Stimulated activated memory B cell treated with anti-CD40 and anti-IgM and Interleukin-4, amounts not matched to agents 10 μg/mL and 1 μg/mL and 100 μg/mL, for 72 hours (primary cell): ENCODE measurements at places on chromosomes 5 and 9.

DNA sequence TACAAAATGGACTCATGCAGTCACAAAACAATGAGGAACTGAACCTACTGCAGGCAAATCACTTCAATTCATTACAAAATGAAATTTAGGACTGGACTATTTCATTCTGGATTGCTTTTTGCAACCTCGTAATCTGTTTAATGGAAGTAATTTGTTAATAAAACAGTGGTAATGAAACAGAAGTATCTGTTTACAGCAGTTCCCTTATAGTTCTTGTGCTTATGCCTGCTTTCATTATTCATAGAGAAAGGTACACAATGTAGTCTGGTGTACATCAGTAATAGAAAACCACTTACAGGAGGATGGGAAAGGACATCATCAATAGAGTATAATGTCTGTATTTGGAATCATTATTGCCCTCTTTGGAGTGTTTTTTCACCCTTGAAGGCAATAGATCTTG is 389.2 kb upstream of the NUDT12 start:
- ATAC-seq = no peak

DNA sequence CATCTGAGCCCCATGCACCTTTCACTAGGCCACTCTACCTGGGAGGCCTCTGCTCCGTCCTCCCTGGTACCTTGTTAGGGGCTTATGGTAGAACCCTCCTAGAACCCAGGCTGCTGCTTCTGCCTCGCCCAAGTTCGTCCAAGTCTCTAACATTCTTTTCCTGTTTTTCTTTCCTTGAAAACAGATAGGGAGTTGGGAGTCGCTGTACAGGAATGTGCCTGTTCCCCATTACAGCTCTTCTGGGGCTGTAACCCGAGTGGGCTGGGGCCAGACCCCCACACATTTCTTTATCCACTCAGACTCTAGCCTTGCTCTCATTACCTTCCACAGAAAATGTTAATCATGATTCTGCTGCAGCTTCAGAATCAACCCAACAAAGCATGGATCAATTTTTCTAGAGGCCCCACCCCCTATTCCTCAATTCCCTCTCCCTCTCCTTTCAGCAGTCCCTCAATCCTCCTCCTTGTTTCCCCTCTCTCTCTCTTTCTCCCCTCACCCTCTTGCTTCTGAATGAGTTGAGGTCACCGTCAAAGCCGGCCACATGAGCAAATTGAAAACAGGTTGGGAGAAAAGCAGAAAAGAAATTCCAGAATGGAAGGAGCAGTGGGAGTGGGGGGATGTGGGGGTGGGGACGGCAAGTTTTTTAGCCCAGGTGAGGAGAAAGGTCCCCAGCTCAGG is 193.8 kb upstream of the TRIM32 start:
- no peak for ATAC-seq

GRCh38 chr5:30392897-30393296 is 800.6 kb upstream of the CDH6 start:
- no peak for ATAC-seq

GRCh38 chr5:103101079-103101750 is 18.7 kb downstream of the GIN1 start:
- ATAC-seq = no peak

DNA sequence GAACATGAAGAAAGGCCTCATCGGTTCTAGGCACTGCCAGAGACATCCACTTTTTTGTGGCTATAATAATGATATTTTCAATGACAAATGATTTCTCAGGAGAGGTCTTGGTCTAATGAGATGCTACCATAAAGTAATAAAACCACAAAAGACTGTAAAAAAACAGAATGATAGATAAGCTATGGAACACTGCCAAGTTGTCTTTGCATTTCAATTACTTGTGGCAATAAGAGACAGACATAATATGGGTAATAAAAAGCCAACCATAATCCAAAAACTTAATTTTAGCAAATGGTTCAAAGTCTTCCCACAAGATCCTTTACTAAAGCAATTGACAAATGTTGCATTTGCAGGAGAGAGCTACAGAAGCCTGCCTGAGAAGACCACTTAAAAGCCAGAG is 292.5 kb downstream of the ATPSCKMT start:
- ATAC-seq = no peak

- ATAC-seq = peak; percentile 82
Observed at GRCh38 chr9:68999393-69000105, 14.4 kb downstream of the PRKACG start.

DNA sequence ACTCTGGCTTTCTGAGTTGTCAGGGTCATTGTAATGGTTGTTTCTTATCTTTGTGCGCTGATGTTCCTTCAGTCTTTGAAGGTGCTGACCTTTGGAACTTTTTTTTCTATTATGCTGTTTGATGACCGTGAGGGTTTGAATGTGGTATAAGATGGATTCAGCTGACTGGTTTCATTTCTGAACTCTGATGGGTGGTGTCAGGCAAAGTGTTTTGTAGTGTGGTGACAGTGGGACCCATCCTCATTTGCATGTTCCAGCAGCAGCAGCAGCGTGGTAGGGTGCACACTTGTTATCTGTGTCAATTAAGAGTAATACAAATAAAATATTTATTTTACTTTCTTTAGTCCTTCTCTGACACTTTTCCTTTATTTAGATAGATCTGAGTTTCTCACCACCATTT is 227.7 kb upstream of the PRR16 start:
- ATAC-seq = no peak

GRCh38 chr5:18111906-18112465 is 477.7 kb downstream of the TAF11L14 start:
- no peak for ATAC-seq

DNA sequence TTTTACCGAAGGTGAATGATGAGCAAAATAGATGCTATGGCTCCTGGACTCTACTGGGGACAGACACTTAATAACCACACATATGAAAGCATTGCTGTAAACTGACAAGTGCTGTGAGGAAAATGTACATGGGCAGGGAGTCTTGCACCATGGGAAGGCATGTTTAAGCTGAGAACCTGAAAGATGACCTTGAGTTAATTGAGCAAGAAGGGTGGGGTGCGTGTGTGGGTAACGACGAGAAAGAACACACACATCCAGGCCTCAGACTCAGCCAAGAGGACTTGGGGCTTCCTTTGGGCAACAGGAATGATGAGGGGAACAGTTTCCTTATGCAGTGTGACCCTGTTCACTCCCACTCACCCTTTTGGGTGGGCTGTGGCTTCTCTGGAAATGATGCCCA is 73.1 kb downstream of the HSPA4 start:
- ATAC-seq = no peak

GRCh38 chr9:80632041-80632440 is 1057.3 kb downstream of the TLE1 start:
- ATAC-seq = no peak

DNA sequence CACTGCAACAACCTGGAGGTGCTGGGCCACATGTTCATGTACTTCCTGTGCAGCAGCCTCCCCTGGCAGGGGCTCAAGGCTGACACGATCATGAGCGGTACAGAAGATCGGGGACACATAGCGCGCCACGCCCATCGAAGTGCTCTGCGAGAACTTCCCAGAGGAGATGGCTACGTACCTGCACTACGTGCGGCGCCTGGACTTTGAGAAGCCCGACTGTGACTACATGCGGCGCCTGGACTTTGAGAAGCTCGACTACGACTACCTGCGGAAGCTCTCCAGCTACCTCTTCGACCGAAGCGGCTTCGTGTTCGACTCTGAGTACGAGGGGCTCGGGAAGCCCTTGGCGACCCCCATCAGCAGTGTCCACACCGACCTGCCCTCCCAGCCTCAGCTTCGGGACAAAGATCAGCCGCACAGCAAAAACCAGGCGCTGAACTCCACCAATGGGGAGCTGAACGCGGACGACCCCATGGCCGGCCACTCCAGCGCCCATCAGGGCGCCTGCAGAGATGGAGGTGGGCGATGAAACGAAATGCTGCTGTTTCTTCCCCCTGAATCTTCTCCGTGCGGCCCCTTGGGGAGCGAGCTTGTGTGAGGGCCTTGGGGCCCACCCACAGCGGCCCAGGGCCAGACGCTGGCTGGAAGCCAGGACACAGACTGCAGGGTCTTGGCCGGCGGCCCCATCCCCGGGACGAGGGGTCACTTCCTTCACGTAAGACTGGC is 56.5 kb downstream of the JAK2 start:
- ATAC-seq = no peak

- no peak for ATAC-seq
Observed at GRCh38 chr5:149400304-149400703, 21.2 kb upstream of the IL17B start.

DNA sequence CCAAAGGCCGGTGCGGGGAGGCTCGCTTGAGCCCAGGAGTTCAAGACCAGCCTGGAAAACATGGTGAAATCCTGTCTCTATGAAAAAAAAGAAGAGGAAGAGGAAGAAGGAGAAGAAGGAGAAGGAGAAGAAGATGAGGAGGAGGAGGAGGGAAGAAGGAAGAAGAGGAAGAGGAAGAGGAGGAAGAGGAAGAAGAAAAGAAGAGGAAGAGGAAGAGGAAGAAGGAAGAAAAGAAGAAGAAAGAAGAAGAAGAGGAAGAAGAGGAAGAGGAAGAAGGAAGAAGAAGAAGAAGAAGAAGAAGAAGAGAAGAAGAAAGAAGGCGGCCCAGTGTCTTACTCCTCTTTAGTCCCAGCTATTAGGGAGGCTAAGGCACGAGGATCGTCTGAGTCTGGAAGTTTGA is 44.8 kb upstream of the XPA start:
- no peak for ATAC-seq

- no peak for ATAC-seq
Observed at GRCh38 chr9:112601636-112602035, 115.0 kb downstream of the KIAA1958 start.

DNA sequence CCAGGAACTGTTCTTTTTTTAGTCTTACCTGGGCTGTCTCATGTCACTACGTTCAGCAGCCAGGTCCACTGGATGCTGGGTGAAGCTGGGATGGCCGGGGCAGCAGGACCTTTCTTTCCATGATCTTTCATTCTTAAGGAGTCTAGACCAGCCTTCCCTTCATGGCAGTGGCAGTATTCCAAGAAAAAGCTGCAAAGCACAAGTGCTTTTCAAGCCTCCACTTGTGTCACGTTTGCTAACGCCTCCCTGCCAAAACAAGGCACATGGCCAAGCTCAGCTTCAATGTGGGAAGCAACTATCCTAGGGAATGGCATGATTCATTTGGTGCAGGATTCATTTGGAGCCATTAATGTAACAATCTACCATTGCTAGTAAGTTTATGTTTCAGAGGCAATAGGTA is 94.8 kb downstream of the RCL1 start:
- ATAC-seq = no peak

DNA sequence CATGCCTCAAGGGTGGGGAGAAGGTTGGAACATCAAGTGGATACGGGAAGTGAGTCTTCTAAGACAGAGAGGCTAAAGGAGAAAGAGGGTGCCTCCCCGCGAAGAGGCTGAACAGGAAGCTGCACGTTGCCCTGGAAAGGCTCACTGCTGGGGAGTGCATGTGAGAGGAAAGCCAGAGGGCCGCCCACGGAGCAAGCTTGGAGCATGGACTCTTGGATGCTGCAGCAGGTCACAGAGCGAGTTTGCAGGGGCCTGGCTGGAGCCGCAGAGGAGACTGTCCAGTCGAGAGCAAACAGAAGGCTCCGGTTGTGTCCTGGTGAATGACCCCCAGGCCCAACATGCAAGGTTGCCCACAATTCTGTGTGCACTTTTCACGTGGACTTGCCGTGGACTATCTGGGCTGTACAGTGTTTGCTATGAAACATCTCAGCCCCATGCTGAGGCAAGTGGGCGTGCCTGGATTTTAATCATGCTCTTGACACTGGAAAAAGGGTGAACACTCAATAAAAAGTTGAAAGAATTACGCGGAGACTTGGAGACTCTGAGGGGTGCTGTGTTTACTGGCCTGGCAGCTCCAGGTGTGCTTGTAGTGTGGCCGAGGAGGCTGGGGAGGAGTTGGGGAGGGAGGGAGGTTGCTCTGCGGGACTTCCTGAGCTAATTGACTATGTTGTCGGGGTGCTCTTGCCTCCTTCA is 54.5 kb upstream of the GARNL3 start:
- no peak for ATAC-seq

DNA sequence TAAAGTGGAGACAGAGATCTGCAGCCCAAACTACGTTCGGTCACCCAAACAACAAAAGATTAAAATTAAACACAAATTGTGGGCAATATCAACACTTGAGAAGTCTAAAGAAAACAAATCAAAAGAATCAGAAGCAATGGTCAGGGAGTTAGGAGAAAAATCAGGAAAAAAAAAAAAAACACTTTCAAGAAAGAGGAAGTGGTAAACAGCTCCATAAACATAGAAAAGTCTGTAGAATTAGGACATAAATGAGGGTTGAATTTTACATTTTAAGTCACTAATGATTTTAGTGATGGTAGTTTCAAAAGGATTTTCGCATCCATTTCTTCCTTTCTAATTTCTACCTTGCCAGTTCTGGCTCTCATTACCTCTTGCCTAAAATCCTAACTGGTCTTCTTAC is 10.1 kb downstream of the RNF145 start:
- no peak for ATAC-seq

GRCh38 chr9:38075272-38075671 is 6.2 kb upstream of the SHB start:
- no peak for ATAC-seq

GRCh38 chr9:123382653-123383511 is 26.9 kb downstream of the CRB2 start:
- ATAC-seq = no peak

DNA sequence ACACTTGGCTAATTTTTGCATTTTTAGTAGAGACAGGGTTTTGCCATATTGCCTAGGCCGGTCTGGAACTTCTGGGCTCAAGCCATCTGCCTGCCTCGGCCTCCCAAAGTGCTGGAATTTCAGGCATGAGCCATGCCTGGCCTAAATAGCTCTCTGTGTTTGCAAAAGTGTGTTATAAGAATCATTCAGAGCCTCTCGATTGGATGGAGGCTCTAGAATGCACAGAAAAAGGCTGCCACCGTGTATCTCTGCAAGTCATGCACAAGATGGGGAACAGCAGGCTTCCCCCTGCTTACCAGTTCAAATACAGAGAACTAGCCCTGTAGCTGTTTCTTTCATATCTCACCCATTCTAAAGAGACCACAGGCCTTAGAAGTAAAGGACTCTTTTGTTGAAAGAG is 28.3 kb downstream of the FXN start:
- no peak for ATAC-seq

GRCh38 chr5:143828710-143829109 is 16.7 kb downstream of the HMHB1 start:
- no peak for ATAC-seq

- no peak for ATAC-seq
Observed at GRCh38 chr5:83745816-83746215, 25.2 kb upstream of the HAPLN1 start.

DNA sequence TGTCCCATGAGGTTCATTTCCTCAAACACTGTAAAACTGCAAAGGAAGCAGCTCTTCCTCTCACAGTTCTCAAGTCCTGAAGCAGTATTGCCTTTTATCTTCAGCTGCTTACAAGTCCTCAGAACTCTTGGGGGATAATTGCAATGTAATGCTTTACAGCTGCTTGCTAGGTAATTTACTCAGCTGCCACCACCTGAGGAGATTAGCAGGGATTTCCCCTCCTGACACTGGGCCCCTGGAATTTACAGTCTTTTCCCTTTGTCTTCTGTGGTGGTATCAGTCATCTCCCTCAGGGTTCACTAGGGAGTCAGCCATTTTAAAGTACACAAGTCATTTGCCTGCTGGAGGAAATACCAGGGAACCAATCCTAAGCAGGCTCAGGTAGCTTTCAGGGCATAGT is 754.3 kb upstream of the GRAMD2B start:
- no peak for ATAC-seq
